ENCODE measurements at places on chromosomes 5 and 9. TPM values are rescaled to one million over a fixed set of nuclear protein-coding genes. Genes with fewer than 3 reads are reported as not detected.

DNA sequence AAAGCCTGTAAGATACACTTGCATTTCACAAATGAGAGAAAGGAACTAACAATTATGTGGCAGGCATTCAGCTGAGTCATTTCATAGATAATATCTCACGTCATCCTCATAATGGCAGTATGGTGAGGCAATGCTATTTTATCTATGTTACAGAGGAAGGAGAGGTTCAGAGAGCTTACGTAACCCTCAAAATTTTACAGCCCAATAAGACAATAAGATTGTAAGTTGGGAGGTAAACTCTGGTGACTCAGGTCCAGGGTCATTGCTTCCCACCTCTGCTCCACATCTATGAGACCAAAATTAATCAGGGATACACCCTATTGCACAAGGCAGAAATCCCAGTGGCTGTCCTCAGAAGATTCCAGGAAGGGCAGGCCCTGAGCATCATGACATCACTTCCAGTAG is 309.7 kb downstream of the NSG2 start:
- DNase-seq = no peak

GRCh38 chr9:85414390-85414789 is 327.4 kb downstream of the AGTPBP1 start:
- no peak for DNase-seq

DNA sequence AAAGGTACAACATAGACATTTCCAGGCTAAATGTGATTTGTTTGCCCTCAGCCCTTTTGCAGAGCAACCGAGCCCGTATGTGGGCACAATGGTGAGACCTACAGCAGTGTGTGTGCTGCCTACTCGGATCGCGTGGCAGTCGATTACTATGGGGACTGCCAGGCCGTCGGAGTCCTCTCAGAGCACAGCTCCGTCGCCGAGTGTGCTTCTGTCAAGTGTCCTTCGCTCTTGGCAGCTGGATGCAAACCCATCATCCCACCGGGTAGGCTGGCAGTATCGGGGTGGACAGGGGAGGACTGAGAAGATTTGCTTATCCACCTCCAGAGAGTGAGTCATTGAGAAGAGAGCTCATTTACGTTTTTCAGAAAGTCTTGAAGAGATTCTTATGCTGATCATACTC is 17.8 kb upstream of the GLIPR2 start:
- DNase-seq = no peak

- no peak for DNase-seq
Observed at GRCh38 chr5:1490376-1490775, 33.4 kb downstream of the LPCAT1 start.

- peak; percentile 28 for DNase-seq
Observed at GRCh38 chr5:124260921-124261515, 485.4 kb downstream of the ZNF608 start.

The FGF18 gene
- 0.36 TPM for total RNA-seq

- DNase-seq = no peak
Observed at GRCh38 chr5:39020458-39020857, 53.7 kb downstream of the RICTOR start.

GRCh38 chr5:15502208-15502607 is 2.2 kb downstream of the FBXL7 start:
- no peak for DNase-seq

- no peak for DNase-seq
Observed at GRCh38 chr5:133533541-133533940, 78.8 kb downstream of the FSTL4 start.

GRCh38 chr9:81976351-81976750 is 12.2 kb upstream of the SPATA31D1 start:
- DNase-seq = no peak

The NEK6 gene
- 18.9 TPM for total RNA-seq

DNA sequence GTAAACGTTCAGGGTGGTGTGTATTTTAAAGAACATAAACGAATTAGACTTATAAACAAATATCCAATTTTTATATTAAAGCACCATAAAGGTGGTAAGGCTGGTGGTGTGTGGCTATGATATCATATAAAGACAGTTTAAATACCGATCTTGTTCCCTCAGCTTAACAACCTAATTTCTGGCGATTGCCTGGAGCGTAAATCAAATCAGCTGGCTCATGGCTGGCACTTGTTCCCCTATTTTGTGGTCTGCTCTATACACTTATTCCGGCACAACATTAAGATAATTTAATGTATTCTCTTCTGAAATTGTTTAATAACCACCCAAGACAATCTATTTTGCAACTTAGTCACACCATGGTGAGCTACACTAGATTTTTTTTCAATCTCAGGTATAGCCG is 2.4 kb upstream of the HAPLN1 start:
- DNase-seq = no peak

GRCh38 chr5:3002230-3002629 is 250.8 kb upstream of the IRX2 start:
- DNase-seq = no peak

The DDX41 gene
- total RNA-seq = 50.5 TPM

DNA sequence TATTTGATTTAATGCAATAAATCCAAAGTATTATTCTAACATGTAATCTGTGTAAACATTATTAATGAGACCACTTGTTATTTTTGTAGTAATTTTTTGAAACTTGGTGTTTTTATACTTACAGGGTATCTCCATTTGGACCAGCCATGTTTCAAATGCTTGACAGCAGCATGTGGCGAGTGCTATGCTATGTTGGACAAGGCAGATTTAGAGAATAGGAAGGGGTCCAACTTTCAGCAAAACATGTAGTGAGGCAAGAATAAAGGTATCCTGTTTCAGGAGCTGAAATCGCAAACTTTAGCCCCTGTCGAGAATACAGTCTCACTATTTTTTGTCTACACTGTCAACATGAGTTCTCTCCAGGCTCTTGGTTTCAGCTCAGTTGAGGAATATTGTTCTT is 33.7 kb downstream of the SNX24 start:
- DNase-seq = no peak

DNA sequence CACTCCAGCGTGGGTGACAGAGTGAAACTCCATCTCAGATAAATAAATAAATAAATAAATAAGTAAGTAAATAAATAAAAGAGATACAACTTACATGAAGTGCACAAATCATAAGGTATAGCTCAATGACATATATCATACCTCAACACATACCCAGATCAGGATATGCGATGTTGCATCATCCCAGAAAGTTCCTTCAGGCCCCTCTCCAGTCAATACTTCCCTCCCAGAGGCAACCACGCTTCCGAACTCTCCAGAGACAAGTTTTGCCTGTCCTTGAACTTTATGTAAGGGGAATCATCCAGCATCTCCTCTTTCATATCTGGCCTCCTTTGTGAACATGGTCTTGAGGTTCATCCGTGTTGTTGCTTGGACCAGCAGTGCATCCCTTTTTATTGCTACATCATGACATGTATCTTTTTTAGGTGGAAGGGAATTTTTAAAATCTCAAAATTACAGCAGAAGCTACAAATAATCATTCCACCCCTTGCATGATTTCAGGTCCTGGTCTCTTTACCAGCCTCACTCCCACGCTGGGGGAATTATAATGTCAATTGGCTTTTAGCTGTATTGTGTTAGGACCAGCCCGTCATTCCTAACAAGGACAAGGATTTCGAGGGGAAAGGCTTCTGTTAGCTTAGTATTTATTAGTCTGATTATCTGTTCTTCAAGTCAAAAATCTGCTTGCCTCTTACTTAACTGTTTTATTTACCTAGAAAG is 32.9 kb upstream of the AOPEP start:
- DNase-seq = no peak

The CBY3 gene
- 0.64 TPM for total RNA-seq

The SLC36A2 gene
- total RNA-seq = not detected

DNA sequence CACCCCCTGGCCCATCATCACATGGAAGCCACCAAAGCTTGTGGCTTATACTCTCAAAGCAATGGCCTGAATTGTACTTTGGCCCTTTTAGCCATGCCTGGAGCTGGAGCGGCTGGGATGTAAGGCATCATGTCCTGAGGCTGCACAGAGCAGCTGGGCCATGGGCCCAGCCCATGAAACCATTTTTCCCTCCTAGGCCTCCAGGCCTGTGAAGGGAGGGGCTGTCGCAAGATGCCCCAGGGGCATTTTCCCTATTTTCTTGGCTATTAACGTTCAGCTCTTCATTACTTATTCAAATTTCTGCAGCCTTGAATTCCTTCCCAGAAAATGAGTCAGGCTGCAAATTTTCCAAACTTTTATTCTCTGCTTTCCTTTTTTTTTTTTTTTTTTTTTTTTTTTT is 27.7 kb downstream of the FST start:
- DNase-seq = no peak

GRCh38 chr5:168962306-168962705 is 338.6 kb downstream of the SLIT3 start:
- DNase-seq = no peak

DNA sequence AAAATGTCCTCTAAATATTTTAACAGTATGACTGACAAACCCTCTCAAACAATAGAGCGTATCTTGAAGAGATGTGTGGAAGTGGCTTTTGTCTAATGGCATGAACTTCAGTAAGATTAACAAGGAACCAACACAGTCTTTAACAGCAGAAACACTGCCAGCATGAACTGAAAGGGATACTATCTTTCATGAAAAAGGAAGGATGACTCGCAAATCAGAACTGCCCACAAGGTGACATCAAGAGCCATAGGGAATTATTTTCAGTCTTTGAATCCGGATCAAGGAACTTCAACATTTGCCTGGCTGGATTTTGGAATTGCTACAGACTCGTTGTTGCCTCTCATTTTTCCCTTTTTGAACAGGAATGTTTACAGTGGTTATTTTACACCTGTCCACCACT is 5.1 kb upstream of the HEXB start:
- no peak for DNase-seq

DNA sequence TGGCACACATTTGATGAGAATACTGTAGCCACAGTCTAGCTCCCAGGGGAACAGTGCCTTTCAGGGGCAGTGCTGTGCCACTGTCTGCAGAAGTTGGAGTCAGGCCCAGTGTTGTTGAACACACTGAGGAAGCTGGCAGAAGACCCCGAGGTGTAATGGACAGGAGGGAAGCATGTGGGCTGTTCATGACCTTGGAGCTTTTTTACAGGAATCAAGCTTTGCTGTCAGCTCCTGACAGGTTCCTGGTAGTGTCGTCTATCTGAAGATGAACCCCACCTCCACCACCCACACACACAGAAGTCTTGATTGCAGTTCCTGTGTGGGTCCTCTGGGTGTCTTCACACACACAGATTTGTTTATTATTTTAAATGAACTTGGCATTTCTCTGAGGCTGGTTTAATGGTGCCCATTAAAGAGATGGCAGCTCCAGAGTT is 40.3 kb upstream of the TNFAIP8 start:
- DNase-seq = no peak

GRCh38 chr9:16421532-16421931 is 448.9 kb downstream of the BNC2 start:
- no peak for DNase-seq

GRCh38 chr5:10266137-10266536 is 16.1 kb downstream of the CCT5 start:
- DNase-seq = no peak

The HACD4 gene
- 1.5 TPM for total RNA-seq

The GLRX gene
- 8.9 TPM for total RNA-seq

DNA sequence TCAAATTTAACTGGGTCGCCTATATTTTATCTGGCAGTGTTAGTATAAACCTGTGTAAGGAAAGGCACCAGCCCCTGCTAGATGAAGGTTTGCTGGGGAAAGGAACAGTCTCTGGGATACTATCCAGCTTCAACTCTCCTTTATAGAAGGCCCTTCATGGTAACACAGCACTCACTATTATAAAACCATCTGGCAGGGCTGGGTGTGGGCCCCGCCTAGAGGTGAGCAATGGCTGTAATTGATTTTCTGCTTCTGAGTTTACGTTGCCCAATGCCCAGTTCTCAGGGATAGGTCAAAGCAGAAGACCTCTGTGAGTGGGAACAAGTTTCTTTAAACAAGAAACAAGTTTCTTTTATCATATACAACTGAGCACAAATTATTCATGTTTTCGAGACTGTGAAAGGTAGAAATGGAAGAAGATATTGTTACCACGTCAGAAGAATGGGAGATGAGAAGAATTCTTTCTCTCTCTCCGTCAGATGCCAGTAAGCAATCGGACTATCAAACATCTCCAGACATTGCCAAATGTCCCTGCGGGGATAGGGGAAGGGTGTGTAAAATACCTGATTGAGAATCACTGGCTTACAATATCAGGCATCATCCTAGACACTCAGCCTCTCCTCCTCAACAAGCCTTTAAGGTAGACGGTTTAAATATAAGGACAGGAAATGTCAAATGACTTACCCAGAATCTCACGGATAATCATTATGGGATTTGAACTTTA is 205.9 kb downstream of the PDZD2 start:
- no peak for DNase-seq

DNA sequence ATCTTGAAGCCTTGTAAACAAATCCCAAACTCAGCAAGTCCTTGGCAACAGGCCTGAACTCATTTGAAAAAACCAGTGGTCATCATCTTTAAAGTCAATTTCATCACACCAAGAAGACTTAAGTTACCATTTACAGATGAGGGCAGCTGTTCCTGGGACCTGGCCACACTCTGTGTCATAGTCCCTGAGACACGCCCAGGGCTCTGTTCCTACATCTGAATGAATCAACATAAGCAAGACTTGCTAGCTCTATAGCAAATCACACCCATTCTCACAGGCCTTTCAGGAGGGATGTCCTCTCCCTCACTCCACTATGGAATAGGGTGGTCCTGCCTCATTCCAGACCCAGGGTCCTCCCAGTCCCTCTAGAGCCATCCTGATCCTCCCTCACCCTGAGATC is 142.8 kb downstream of the NSG2 start:
- no peak for DNase-seq

DNA sequence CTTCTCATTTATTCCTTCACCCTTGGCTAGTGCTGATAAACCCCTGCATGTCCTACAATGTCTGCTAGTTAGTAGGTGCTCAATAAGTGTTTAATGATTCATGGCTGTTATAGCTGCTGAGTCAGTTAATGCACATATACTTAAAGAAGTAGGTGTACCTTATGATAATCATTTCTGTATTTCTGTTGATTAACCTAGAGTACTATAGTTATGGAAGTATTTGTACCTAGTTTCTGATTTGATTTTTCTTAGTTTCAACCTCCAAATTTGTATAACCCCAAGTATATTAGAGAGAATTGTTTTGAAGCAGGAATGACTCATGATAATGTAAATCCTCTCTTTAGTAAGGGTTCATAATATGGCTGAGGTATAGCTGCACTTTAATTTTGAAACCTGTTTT is 8.9 kb downstream of the SMAD5 start:
- DNase-seq = no peak

The ECM2 gene
- total RNA-seq = 10.1 TPM

GRCh38 chr9:1009101-1009707 is 32.7 kb downstream of the DMRT3 start:
- DNase-seq = peak; percentile 44

GRCh38 chr5:79666758-79667157 is 22.9 kb upstream of the CMYA5 start:
- DNase-seq = no peak

DNA sequence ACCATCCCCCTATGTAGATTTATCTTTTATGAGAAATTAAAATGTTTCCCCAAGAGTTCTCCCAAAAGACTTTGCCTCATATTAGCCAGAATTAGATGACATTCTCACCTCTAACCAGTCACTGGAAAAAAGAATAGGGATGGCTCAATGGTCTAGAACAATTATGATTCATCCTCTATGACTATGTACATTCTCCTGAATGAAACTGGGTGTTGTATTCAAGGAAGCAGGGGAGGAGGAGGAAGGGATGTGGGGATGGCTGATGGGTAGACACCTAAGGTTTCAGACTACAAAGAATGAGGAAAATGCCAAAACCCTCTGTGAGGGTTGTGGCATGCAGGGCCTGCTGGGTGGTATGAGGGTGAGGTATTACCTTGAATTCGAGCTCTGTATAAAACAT is 49.5 kb upstream of the BRINP1 start:
- no peak for DNase-seq

The STPG3 gene
- total RNA-seq = not detected

- no peak for DNase-seq
Observed at GRCh38 chr5:150731669-150732242, 27.1 kb downstream of the DCTN4 start.

The MAP3K1 gene
- total RNA-seq = 32.1 TPM
